ENCODE measurements at places on chromosomes 1 and 21. TPM values are rescaled to one million over a fixed set of nuclear protein-coding genes. Genes with fewer than 3 reads are reported as not detected.

- no peak for DNase-seq
These were observed 121.7 kb downstream of the SLC30A10 start for GRCh38 chr1:219806642-219807041.

- DNase-seq: no peak
These were observed 139.2 kb downstream of the SEC16B start for GRCh38 chr1:177830531-177831135.

PDE9A gene
- total RNA-seq: 71.6 TPM

VSIG8 gene
- total RNA-seq: not detected

GRCh38 chr1:234721476-234722269 is 111.7 kb upstream of the IRF2BP2 start:
- DNase-seq: peak; percentile 92

- no peak for DNase-seq
These were observed 58.0 kb downstream of the DISC1 start for GRCh38 chr1:231684356-231685244.

GRHL3 gene
- not detected for total RNA-seq

GRCh38 chr1:168273575-168273974 is 7.1 kb upstream of the TBX19 start:
- DNase-seq: no peak

DNA sequence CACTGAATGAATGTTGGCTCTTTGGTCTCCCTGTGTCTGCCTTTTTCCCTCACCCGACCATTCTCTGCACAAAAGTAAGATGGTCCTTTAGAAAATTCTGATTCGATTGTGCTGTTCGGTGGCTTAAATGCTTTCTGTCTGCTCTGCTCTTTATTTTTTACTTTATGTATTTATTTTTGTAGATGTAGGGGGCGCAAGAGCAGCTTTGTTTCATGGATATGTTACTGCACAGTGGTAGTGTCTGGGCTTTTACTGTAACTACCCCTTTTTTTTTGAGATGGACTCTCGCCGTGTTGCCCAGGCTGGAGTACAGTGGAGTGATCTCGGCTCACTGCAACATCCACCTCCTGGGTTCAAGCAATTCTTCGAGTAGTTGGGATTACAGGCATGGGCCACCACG is 15.7 kb downstream of the NLRP3 start:
- DNase-seq: no peak

DNA sequence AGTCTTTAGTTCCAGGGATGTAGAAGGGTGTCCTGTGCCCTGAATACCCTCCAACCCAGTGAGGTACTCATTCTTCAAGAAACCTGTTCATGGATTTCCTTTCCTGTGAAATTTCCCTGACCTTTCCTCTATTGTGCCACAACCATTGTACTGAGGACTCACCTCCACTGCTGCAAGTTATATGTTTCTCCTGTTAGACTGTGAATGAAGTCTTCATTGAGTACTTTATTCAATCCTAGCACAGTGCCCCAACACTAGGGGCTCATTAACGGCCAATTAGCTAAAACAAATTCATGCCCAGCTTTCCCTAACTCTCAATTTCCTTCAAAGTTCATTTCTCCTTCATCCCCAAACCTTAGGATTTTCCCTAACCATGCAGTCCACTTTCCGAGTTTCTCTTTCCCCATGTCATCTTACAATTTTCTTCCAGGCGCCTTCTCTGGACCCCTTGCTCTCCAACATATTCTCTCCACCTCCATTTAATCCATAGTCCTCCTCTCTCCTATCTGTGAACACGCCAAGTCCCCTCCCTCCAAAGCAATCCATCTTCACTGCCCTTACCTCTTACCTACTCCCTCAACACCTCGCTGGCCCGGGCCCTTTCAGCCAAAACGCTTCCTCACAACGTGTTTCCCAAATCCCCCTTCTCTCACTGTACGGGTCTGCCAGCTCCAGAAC is 1.3 kb downstream of the TRIM33 start:
- DNase-seq: no peak

- no peak for DNase-seq
These were observed 55.0 kb downstream of the CNIH3 start for GRCh38 chr1:224671076-224671475.

BRINP3 gene
- 0.16 TPM for total RNA-seq

- DNase-seq: peak; percentile 79
These were observed 2.4 kb upstream of the COL6A1 start for GRCh38 chr21:45979141-45979631.

GRCh38 chr1:167631936-167632614 is 2.0 kb downstream of the RCSD1 start:
- no peak for DNase-seq

TMEM53 gene
- 3.6 TPM for total RNA-seq

GRCh38 chr1:243693800-243694199 is 156.2 kb downstream of the AKT3 start:
- no peak for DNase-seq

CD48 gene
- 3.0 TPM for total RNA-seq

DNA sequence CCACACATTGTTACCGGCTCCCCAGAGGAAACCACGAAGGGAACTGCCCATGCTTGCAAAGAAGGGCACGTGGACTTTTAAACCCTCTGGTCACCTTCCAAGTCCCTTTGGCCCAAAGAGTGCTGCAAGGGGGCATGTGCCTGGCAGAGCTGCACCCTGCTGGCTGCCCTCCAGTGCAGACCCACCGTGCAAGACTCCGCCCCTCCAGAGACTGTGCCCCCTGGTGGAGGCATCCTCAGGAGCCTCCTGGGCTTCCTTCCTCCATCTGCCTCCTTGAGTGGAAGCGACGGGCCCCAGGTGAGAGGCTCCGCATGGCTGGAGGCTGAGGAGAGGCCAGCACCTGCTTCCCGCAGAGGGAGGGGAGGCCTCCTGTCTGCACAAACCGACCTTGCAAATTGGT is 100.6 kb downstream of the CRYAA start:
- no peak for DNase-seq

CD84 gene
- total RNA-seq: 3.9 TPM

Data from sigmoid colon (tissue), 7 donors.